ENCODE measurements at places on chromosomes 2 and 18.

- DNase-seq: no peak
These were observed 129.6 kb upstream of the DNAJC10 start for GRCh38 chr2:182586426-182586825.

DNA sequence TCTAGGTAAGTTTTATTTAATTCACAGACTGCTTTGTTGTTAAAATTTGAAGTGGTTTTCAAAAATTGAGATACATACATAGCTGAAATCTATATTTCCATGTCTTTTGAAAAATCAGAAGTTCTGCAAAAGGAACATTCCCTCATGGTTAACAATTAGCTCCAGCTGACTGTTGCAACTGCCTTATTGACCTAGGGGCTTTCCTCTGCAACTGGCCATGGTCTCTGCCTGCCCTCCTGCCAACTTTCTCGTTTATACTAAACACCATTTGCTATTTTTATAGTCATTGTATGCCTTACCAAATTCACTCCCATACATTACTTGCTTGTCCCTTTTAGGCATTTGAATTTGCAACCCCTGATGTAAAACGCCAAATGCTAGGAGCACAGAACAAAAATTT, 107.2 kb downstream of the PID1 start:
- DNase-seq: no peak

GRCh38 chr2:140502951-140503630, 1627.7 kb downstream of the LRP1B start:
- DNase-seq: peak; percentile 12

DNA sequence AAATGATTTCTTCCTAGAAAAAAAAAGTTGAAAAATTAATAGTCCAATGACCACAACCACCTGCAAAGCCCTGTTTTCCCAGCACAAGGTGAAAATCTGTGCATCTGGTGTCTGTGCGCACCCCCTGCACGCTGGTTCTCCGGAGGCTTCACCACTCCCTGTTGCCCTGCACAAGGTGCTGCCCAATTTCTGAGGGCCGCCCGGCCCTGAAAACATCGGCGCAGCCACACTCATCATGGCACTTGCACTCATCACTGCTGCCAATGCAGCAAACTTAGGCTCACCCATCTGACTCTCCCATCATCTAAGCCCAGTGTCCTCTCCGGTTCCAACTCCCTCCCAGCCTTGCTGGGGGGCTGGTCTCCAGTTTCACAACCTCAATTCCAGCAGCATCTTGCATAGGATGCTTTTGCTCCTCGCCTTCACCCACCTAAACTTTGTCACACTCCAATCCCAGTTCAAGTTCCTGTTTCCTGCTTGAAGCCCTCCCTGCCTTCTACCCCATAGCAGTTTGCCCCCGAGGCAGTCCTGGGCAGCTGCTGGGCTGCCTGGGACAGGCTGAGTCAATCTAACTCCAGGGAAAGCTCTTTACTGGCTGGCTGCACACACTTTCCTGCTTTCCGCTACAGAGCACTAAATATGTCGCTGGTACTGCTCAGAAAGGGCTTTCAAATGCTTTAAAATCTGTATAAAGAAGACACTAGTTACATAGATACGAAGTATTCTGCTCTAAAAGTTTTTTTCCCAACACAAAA, 522.5 kb upstream of the ID2 start:
- no peak for DNase-seq

- no peak for DNase-seq
These were observed 3.0 kb downstream of the ASPRV1 start for GRCh38 chr2:69958480-69958879.

- no peak for DNase-seq
These were observed 151.5 kb upstream of the MYCN start for GRCh38 chr2:15788830-15789229.

DNA sequence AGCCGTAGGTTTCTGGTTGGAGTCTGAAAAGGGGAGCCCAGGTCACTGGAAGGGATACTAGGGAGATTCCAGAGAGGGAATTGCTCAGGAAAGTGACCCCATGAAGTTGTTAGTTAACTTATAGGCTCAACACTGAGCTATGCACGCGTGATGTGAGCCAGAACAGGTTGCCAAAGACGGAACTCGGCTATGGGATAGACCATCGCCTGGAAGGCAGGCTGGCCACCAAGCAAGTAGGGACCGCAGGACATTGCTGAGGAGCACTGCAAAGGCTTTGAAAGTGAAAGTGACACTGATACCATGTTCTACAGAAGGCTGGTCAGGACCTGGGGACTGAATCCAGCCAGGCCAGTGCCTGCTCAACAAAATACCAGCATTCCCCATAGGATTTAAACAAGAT, 7.3 kb downstream of the FARP2 start:
- DNase-seq: no peak

DNA sequence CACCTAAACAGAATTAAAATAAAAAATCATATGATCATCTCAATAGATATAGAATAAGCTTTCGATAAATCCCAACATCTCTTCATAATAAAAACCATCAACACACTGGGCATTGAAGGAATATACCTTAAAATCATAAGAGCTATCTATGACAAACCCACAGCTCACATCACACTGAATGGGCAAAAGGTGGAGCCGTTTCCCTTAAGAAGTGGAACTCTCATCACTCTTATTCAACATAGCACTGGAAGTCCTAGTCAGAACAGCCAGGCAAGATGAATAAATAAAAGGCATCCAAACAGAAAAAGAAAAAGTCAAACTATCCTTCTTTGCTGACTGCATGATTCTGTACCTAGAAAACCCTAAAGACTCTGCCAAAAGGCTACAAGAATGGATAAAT, 510.3 kb downstream of the ZNF804A start:
- no peak for DNase-seq

- peak; percentile 50 for DNase-seq
These were observed 2.4 kb upstream of the PROC start for GRCh38 chr2:127415593-127416505.

DNA sequence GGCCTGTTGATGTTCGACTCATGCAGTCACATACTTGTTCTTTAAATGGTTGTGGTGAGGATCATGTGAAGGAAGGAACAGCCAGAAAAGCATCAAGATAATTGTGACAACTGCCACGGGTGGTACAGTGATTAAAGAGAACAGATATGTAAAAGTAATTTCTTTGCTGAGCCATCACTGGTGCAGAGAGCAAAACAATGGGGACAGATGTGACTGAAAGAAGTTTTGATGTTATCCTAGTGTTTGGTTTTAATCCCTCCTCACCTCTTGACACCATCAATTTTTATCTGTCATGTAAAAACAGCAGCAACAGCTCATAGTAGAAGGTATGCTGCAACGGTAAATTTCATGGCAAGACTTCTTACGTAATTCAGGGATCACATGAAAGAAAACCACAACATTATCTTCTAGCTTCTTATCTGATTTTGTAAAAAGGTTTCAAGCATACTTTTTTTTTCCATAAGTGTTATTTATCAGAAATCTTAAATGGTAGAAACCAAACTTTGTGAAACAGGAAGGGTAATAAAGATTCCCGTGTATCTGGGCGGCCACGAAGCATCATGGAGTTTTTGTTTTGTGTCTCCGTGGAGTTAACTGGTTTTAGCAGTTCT, 65.2 kb downstream of the PLCL1 start:
- no peak for DNase-seq

GRCh38 chr18:74498712-74499627, 2.8 kb downstream of the CNDP2 start:
- peak; percentile 22 for DNase-seq

GRCh38 chr2:10721396-10722251, at the start of gene ATP6V1C2:
Gene ATP6V1C2 (plus strand): TSS chr2:10721630. CDS start chr2:10722850, 1,220 bp downstream.
- peak; percentile 65 for DNase-seq

DNA sequence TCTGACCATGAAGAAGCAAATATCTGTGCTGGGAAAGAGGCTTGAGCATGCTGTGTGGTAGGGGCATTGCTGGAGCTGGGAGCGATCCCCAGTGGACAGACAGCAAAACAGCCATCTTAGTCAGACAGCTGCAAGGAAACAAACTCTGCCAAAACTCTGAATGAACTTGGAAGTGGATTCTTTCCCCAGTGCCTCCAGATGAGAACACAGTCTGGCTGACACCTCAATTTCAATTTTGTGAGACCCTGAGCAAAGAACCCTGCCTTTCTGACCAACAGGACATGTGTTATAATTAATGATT, 23.2 kb upstream of the FAP start:
- DNase-seq: no peak

DNA sequence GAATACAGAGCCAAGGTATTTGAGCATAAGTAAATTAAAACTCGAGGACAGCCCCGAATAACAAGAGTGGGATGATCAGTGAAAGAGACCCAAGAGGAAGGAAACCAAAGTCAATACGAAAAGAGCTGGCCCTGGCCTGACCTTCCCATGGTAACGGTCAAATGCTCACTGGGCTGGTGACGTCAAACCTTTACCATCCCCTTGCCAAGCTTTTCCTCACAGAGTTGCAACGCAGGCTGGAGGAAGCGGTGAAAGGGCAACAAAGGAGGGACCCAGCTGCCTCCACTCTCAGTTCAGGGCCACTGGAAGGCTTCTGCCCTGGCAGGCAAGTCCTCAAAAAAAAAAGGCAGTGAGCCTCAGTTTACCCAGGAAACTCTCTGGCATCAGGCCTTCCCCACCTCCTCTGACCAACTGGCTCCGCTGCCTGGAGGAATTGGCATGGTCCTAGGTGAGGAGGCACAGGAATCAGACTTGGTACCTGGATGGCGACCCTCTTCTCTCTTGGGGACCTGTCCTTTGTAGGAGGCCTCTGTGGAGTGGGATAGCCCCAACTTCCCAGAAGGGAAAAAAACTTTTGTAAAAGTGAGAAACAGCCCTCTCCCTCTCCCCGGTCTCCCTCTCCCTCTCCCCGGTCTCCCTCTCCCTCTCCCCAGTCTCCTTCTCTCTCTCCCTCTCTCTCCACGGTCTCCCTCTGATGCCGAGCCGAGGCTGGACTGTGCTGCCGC, 212.4 kb downstream of the ANAPC1 start:
- DNase-seq: no peak

- no peak for DNase-seq
These were observed 71.4 kb upstream of the ITGB6 start for GRCh38 chr2:160271171-160272086.

- no peak for DNase-seq
These were observed 373.3 kb downstream of the RBM43 start for GRCh38 chr2:150888337-150888736.

GRCh38 chr2:62227386-62228075, 31.6 kb downstream of the B3GNT2 start:
- no peak for DNase-seq

DNA sequence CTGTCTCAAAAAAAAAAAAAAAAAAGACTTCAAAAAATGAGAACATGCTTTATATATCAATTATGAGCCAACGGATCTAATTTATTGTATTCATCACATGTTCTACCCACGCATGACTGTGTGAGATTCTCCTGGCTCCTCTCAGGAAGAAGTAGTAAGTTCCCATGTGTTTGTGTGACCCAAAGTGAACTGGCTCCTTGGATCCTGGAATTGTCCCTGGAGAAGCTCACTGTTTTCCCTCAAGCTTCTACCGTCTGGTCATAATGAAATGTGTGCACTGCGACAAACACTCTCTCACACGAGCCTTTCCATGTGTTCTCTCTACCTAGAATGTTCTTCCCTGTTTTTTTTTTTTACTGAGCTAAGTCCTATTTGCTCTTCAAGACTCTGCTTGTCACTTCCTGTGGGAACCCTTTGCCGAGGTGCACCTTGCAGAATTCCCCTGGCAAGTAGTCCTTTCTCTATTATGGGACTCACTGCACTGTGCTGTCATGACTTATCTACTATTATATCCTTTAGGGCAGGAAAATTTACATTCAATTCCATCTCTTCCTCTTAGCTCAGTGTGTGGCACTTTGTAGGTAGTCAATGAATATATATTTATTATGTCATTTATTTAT, 83.2 kb upstream of the THOC1 start:
- no peak for DNase-seq

DNA sequence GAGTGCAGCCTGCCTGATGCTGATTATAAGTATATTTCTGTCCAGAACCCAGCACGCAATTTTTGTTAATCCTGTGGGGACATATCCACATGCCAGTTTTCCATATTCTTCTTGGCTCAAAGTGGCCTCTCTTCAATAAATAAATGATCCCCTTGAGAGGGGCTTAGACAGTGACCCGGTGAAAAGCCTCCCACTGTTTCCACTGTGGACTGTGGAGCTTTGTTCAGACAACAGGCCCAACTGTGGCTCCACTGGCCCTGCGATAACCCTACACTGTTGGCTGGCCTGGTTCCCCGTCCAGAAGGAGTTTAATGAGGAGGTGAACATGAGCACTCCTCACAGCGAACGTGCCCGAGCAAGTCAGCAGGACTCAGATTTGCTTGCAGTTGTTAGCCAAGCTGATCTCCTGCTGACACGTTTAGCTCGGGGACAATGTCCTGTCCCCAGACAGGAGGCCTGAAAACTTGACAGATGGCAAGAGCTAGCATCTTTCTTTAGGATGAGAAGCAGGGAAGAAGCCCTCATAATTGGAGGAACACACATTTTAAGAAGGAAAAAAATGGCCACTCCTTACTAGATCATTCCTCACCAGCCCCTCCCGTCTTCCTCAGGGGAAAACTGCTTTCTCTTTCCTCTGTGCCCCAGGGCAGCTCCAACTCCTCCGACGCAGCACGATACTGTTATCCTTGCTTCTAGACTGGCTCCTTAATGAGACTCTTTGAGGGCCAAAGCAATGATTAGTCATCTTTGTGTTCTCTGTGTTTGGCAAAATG, 20.0 kb upstream of the MTCL1 start:
- no peak for DNase-seq

- DNase-seq: no peak
These were observed 15.7 kb downstream of the COA5 start for GRCh38 chr2:98592565-98592964.

DNA sequence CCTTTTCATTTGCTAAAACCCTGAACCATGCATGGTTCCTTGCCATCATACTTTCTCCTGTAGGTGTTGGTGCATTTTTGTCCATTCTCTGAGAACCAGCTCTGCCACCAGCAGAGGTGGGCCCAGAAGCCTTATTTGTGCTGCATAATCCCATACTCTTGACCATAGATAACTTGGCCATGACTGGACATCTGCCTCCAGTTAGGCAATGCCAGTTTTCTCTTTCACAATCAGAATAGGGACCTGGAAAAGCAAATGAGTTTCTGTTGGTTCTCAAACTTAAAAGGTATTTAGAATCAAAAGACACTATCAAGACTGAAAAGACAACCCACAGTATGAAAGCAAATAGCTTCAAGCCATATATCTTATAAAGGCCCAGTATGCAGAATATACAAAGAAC, 167.3 kb downstream of the MAIP1 start:
- no peak for DNase-seq

DNA sequence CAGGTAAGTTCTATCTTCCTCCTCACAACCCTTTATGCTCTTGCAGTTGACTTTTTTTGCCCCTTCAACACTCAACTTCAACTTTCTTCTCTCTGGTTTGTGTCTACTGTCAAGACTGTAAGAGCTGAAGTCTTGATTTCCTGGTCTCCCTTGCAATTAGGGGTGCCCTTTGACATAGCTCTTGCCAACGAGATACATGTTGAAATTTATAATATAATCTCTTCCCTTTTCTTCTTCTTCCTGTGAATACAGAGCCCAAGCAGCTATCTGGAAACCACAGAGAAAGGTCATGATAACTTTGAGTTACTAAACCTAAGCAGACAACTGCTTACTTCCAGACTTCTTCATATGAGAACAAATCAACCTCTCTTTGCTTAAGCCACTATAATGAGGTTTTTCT, 163.5 kb downstream of the MC4R start:
- no peak for DNase-seq

GRCh38 chr2:216491793-216492596, 6.6 kb upstream of the RPL37A start:
- DNase-seq: no peak

All from LoVo (cell line).